Astrocyte (in vitro differentiated cells and primary cell): ENCODE measurements at places on chromosomes 3 and 15.

DNA sequence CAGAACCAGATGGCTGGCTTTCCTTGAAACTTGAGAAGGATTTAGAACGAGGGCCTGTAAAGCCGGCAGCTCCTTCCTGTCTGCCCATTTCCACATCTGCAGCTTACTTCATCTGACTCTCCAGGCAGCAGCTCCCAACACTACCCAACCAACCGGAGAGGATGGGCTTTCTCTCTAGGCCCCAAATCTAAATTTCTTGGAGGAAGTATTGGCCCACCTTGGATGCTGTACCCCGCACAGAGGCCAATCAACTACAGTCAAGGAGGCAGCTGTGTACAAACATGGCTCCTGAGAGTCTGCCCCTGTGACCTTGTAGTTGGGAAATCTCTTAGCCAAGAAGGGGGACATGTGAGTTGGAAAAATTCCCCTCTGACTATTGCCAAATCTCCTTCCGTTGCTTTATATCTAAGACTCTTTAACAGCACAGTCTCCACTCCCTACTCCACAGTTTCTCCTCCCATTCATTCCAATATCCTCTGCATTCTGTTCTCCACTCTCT is 8.0 kb upstream of the ACAP2 start:
- no peak overlapping the region for H3K27ac ChIP-seq
- H3K27me3 ChIP-seq: no peaks in the 10 kb centered on the region
- DNase-seq: no peak
- no peak overlapping the region for H3K4me3 ChIP-seq
- peaks cover 2% of the 10 kb centered on the region for H3K4me1 ChIP-seq

DNA sequence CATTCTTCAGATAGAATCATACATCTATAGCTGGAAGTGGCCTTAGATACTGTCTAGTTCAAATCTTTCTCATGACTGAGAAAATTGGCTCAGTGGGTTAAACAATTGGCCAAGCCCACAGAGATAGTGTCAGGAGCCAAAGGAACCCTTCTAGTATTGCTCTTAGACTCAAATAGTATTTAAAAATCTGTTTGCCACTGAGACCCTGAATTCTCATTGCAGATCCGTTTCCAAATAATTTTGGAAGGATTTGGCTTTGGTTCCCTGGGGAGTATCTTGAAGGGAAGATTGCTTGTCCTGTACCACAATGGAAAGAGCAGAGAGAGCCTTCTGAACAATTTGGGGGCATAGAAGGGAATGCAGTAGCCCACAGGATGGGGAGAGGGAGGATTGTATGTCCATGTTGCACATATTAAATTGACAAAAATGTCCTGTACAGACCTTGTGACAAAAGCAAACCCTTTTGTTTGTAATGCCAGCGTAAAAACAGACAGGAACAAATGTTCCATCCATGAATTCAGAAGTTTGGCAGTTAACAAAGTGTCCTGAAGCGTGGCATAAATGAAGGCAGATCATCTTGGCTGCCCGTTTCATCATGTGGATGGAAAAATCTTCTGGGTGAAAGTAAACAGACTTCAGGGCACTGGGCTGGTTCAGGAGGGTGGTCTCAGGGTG is 156.4 kb upstream of the RASGRP1 start:
- DNase-seq: no peak
- H3K4me1 ChIP-seq: peaks cover 5% of the 10 kb centered on the region
- no peak overlapping the region for H3K4me3 ChIP-seq
- no peaks in the 10 kb centered on the region for H3K36me3 ChIP-seq
- peak overlapping the region; percentile 14 for H3K27ac ChIP-seq

DNA sequence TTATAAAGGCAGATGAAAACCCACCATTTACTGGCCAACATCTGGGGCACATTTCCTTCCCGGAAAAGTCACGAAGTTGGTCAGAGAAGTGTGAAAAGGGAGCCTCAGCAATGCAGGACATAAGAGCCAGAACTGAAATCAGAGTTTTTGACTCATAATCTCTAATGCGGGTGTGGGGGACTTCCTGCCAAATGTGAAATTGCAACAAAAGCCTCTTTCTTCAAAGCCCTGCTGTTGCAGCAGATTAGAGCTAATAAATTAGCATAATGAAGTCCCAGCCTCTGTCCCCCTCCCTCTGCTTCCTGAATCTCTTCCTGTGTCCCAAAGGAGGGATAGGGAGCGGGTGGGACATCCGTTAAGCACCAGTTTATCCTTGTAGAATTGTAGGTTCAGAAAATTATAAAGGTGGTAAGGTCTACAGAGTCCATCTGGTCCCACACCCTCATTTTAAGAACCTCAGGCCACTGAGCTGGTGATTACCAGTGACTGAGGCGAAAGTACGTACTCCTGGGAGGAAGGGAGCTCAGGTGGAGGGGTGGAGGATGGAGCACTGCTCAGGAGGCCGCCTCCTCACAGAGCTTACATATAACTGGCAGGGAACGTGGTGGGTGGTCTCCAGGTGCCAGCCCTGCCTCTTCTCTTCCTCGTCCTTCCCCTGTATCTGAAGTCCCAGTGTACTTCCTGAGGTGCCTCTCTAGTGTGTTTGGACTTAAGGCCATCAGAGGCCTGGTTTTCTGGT is 35.0 kb downstream of the ST6GAL1 start:
- H3K36me3 ChIP-seq: no peaks in the 10 kb centered on the region
- no peak overlapping the region for H3K27ac ChIP-seq
- peaks cover 8% of the 10 kb centered on the region for H3K4me1 ChIP-seq

- H3K27me3 ChIP-seq: no peaks in the 10 kb centered on the region
- H3K27ac ChIP-seq: no peak overlapping the region
- H3K36me3 ChIP-seq: peaks cover 8% of the 10 kb centered on the region
Observed at GRCh38 chr15:70758790-70759462, 4.4 kb downstream of the UACA start.

GRCh38 chr3:8953313-8953712 is 10.0 kb downstream of the RAD18 start:
- H3K36me3 ChIP-seq: peaks cover 9% of the 10 kb centered on the region
- H3K27me3 ChIP-seq: no peaks in the 10 kb centered on the region
- no peak for DNase-seq
- H3K4me1 ChIP-seq: peaks cover 7% of the 10 kb centered on the region
- H3K4me3 ChIP-seq: no peak overlapping the region
- H3K27ac ChIP-seq: no peak overlapping the region

GRCh38 chr15:65893060-65893459 is 23.8 kb downstream of the RAB11A start:
- no peak for DNase-seq
- H3K27me3 ChIP-seq: no peaks in the 10 kb centered on the region
- peaks cover 30% of the 10 kb centered on the region for H3K36me3 ChIP-seq
- H3K4me3 ChIP-seq: no peak overlapping the region
- no peak overlapping the region for H3K27ac ChIP-seq

DNA sequence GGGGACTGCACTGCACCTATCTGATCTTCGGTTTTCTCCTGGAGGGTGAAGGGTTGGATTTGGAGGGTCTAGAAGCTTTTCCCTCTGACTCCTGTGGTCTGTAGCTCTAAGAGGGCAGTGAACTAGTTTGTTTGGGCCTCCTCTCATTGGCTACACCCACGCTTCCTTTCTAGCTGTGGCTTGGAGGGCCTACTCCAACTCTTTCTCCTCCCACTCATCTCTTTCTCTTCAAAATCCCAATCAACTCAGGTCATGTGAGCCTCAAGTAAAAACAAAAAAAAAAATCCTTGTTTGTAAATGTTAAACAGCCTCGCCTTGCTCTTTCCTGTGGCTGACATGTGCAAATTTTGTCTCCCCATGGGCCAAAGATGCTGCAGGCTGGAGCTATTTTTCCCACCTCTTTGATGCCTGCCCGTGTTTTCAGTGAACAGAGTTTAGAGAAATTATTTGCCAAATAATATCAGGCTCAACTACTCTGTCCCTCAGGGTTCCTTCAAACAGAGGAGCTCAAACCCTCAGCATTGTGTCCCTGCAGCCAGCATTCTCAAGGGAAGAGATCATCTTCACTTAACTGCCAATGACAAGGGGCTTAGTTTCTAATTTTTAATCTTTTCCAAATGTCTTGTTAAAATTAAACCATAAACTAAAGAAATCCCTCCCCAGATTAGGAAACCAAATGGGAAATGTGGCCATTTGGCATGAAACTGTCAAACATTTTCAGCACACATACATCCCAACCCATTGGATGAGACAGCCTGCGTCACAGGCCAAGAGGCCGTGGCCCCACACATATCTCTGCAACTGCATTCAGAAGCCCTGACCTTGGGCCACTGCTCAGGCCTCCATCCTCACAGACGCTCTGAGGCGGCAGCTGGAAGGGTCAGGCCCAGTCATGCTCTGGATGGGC is 114.8 kb upstream of the THBS1 start:
- H3K4me1 ChIP-seq: peaks cover 7% of the 10 kb centered on the region
- no peak overlapping the region for H3K27ac ChIP-seq
- no peaks in the 10 kb centered on the region for H3K27me3 ChIP-seq
- DNase-seq: no peak

- H3K4me1 ChIP-seq: no peaks in the 10 kb centered on the region
- no peak overlapping the region for H3K4me3 ChIP-seq
- no peak for DNase-seq
- no peak overlapping the region for H3K27ac ChIP-seq
Observed at GRCh38 chr15:62125773-62126172, 39.3 kb downstream of the C2CD4B start.

- no peak overlapping the region for H3K4me3 ChIP-seq
- DNase-seq: no peak
- H3K27me3 ChIP-seq: no peaks in the 10 kb centered on the region
- H3K27ac ChIP-seq: no peak overlapping the region
- no peaks in the 10 kb centered on the region for H3K36me3 ChIP-seq
- peaks cover 6% of the 10 kb centered on the region for H3K4me1 ChIP-seq
Observed at GRCh38 chr3:48135552-48136495, 52.4 kb downstream of the CDC25A start.

GRCh38 chr3:159803459-159803858 is 185.2 kb upstream of the IL12A start:
- H3K27ac ChIP-seq: no peak overlapping the region
- peak; percentile 42 for DNase-seq
- H3K36me3 ChIP-seq: no peaks in the 10 kb centered on the region
- H3K27me3 ChIP-seq: no peaks in the 10 kb centered on the region
- no peak overlapping the region for H3K4me3 ChIP-seq
- peaks cover 33% of the 10 kb centered on the region for H3K4me1 ChIP-seq

DNA sequence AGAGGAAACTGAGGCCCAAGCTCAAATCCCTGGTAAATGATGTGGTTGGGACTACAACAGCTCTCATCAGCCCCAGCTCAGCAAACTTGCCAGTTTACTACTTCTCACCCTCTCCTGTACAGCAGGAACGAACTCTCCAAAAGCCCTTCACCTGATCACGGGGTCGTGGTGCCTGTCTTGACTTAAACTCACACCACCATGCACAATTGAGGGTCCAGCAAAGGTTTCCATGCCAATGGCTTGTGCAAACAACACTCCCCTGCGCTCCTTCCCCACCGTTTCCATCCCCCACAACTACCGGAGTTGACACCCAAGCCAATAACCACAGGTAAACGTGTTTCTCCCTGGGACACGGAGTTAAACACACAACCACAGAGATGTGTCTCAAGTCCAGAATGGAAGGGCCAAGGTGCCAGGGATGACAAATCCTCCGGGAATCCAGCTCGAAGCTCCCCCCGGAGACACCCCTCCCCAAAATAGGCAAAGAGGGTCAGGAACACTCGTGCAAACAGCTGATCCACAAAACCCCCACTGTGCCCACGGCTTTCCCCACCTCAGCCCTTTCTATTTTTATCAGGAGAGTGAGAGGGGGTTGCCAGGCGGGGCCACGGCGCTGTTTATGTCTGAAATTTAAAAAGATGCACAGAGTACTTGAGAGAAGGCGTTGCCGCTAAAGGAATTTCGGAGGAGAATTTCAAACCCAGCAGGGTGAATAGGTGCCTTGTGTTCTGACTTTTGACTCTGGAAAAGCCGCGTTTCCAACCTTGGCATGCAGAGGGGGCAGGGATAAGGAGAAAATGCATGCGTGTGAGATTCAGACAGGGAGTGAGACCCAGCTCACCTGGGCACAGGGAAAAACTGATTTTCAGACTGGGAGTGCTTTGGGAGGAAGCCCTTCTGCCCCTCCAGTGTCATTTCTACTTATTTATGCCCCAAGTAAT is 10.6 kb upstream of the ACAN start:
- H3K4me3 ChIP-seq: no peak overlapping the region
- H3K27me3 ChIP-seq: peaks cover 19% of the 10 kb centered on the region
- no peaks in the 10 kb centered on the region for H3K4me1 ChIP-seq
- no peaks in the 10 kb centered on the region for H3K36me3 ChIP-seq

GRCh38 chr3:78517965-78518364 is 1249.8 kb downstream of the ROBO1 start:
- no peaks in the 10 kb centered on the region for H3K27me3 ChIP-seq
- H3K4me3 ChIP-seq: no peak overlapping the region
- DNase-seq: no peak
- H3K36me3 ChIP-seq: no peaks in the 10 kb centered on the region
- no peak overlapping the region for H3K27ac ChIP-seq

GRCh38 chr3:158297940-158298339 is 188.1 kb downstream of the RSRC1 start:
- no peaks in the 10 kb centered on the region for H3K4me1 ChIP-seq
- no peak overlapping the region for H3K4me3 ChIP-seq
- DNase-seq: no peak
- no peak overlapping the region for H3K27ac ChIP-seq

DNA sequence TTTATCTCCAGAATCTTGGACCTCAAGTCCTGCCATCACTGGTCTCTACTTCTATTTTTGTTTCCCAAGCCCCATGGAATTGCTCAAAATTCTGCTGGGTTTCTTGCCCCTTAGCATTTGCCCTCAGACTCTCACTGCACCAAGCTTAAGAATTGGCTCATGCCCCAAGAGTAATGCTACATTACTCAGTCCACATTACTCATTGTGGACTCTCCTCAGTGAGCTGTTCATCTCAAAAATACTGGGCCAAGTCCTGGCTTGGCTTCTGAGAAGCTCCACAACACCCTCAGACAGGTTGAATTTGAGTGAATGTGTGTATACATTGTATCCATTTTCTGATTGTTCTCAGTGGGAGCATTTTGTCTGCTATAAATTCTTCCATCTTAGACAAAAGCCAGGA is 364.4 kb upstream of the ARHGEF26 start:
- H3K27me3 ChIP-seq: no peaks in the 10 kb centered on the region
- no peaks in the 10 kb centered on the region for H3K4me1 ChIP-seq
- no peaks in the 10 kb centered on the region for H3K36me3 ChIP-seq
- peak; percentile 26 for DNase-seq
- H3K27ac ChIP-seq: no peak overlapping the region

GRCh38 chr15:49734831-49735508 is 114.1 kb downstream of the DTWD1 start:
- no peak for DNase-seq
- no peak overlapping the region for H3K4me3 ChIP-seq
- no peak overlapping the region for H3K27ac ChIP-seq
- H3K4me1 ChIP-seq: no peaks in the 10 kb centered on the region
- no peaks in the 10 kb centered on the region for H3K36me3 ChIP-seq
